Naive thymus-derived CD4-positive, alpha-beta T cell (primary cell): ENCODE measurements at places on chromosomes 4 and X.

DNA sequence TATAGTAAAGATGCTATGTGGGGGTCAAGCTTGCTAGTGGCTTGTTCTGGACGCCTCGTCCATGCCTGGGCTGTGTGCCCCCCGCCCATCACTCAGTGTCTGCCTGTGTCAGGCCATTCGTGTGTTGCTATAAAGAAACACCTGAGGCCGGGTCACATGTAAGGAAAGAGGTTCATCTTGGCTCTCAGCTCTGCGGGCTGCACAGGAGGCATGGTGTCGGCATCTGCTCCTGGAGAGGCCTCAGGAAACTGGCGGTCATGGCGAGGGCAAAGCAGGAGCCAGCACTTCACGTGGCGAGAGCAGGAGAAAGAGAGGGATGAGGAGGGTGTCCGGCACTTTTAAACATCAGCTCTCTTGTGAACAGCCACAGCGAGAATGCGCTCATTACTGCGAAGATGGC, 25.2 kb downstream of the PIGG start:
- DNase-seq, result no peak

- no peak for DNase-seq
Measured at GRCh38 chr4:149912000-149912399, 96.4 kb upstream of the IQCM start.

DNA sequence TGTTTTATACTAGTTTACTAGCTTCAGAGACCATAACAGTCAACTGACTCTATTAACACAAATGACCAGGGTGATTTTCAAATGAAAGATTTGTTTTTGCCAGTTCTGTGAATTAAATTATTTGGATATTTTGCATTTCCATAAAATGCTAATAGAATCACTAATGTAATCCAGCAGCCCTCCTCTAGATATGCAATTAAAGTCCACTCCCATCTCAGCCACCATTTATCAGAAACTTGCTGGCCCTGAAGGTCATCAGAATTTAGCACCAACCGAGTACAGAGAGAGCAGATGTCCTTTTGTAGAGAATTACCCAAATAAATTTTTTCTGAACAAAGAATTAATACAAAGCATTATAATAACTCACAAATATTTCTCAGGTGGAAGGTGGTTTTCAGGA, 531.1 kb upstream of the SLIT2 start:
- DNase-seq, result no peak

- DNase-seq, result peak; percentile 31
Measured at GRCh38 chr4:148216866-148217814, 225.1 kb downstream of the NR3C2 start.

DNA sequence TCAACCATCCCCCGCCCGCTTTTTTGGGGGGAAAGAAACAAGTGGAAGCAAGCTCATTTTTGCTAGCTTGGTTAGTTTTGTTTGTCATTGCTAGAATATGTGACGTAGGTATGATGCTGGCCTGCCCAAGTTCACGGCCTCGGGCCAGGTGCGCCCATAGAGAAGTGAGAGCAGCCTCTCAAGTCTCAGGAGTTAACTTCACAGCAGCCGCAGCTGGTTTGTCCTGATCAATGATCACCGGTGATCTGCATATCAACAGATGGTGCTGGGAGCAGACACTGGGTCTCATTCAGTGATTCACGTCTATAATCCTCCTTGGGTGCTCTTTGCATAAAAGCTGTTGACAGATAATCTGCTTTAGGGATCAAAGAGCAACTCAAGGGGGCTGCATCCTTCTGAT, 50.1 kb downstream of the ENPP6 start:
- no peak for DNase-seq

DNA sequence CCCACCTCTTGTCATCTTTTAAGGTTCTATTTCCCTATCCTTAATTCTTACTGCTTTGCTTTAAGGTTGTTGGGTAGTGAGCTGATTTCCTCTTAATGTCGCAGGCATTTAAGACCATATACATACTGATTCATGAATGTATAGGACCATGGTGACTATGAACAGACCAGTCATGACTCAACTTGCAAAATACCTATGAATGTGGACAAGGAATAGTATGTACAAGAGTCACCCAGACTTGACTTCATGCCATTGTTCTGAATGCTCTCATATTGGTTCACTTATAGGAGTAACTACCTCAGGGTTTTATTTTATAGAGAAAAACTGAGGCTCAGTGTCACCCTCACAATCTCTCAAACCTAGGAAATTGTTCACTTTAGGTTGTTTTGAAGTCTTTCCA, 44.3 kb downstream of the CCNG2 start:
- no peak for DNase-seq

DNA sequence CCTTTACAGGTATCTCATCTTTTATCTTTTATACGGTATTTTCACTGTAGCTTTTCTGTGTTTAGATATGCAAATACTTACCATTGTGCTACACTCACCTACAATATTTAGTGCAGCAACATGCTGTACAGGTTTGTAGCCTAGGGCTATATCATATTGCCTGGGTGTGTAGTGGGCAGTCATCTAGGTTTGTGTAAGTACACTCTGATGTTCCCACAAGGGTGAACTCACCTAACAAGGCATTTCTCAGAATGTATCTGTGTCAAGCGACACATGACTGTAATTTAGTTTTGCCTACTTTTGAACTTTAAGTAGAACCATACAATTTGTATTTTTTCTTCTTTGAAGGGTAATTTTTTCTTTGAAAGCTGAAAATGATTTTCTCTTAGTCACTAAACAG, 54.2 kb upstream of the SLC10A4 start:
- no peak for DNase-seq

DNA sequence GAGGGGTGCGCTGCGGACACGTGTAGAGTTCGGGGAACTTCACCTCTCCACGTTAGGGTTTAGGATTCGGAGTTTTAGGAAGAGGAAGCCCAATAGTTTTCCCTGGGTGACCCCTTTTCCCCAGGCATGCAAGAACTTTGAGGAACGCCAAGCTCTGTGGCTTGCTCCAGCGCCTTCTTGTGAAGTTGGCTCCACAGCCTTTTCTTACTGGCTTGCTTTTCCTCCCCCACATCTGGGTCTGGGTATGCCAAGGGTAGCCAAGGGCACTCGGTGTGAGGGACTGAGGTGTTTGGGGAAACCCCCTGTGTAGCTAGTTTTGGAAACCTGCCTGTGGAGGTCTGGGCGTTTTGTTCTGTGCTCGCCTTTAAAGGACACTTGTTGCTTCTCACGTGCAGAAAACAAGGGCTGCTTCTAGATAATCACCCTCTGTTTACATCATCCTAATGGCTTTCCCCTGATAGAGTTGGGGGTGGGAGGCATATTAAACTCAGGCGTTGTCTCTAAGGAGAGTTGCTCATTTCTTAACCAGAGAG, 746 bp downstream of the EDNRA start:
- no peak for DNase-seq

- no peak for DNase-seq
Measured at GRCh38 chr4:113884655-113885054, 94.8 kb downstream of the ARSJ start.

DNA sequence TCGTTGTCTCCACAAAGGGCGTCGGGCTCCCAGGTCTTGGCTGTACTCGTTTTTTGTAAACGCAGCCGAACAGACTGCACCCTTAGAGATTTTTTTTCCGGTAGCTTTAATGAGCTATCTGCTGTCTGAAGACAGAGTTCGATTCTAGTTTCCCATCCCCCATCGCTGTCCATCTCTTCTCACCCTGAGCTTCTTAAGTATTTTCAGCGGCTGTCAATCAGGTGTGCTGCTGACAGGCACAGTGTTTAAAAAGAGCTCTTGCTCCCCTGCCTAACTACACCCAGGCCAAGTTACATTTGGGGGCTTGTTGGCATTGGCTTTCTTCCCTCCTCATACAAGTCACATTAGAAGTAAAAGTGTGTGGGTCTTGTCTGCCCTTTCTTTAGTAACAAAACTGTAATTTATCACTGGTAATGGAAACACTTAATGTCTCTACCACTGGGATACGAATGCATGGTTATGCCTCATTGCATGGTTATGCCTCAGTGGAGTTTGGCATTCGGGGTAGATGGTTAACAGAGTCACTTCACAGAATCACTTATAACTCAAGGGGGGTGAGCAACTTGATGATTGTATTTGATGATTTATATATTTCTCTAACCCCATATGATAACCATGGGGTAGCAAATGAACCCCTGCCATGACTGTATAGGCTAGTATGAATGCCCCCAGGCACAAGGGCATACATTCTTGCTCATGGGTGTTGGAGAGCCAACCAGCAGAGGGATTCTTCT, 1.4 kb upstream of the ARHGAP6 start:
- DNase-seq, result no peak

- peak; percentile 77 for DNase-seq
Measured at GRCh38 chrX:129769467-129770154, 10.1 kb upstream of the SASH3 start.

DNA sequence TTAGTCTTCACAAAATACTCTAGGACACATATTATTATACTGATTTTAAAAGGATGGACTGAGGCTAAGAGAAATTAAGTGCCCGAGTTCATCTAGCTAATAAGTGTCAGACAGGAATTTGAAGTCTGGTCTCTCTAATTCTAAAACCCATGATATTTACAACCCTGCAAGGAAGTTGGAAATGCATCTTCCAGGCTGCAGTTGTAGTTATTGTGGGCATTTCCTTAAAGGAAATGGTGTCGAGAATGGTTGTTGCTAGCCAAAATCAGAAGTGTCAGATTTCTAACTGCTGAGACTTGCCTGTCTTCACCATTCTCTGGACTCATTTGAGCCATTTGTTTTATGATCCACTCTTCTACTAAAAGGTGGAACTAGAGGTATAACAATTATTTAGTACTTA, 82.5 kb downstream of the FAT4 start:
- no peak for DNase-seq

- no peak for DNase-seq
Measured at GRCh38 chr4:163110442-163110841, 56.2 kb downstream of the NAF1 start.

GRCh38 chr4:74110670-74111069, 11.7 kb upstream of the CXCL2 start:
- DNase-seq, result no peak

GRCh38 chr4:37594099-37594498, 92.1 kb downstream of the RELL1 start:
- no peak for DNase-seq

- DNase-seq, result no peak
Measured at GRCh38 chrX:57587607-57588006, 4.2 kb upstream of the ZXDB start.

DNA sequence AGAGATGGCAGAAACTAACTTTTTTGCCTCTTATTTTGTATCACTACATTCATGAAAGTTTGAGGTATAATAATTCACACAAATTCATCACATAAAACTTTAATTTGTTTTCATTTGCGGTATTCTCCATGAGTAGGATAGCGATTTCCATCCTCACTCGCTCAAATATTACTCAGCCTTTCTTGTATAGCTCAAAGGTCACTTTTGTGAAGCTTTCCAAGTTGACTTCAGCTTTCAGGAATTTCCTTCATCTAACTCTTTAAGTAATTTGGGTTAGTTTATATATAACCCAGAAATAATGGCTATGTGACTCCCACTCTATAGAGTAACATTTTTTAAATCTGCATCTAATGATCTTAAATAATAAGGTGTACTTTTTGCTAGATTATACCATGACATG, 314.4 kb downstream of the IL1RAPL1 start:
- DNase-seq, result no peak

- no peak for DNase-seq
Measured at GRCh38 chr4:20313237-20314030, 61.7 kb downstream of the SLIT2 start.
